ENCODE measurements at places on chromosomes 6 and 20. TPM values are rescaled to one million over a fixed set of nuclear protein-coding genes. Genes with fewer than 3 reads are reported as not detected.
A peak's percentile ranks its signal among the peaks of the same experiment; 100 is the strongest.

ADAM33 gene
- total RNA-seq = 3.6 TPM

DOK5 gene
- not detected for total RNA-seq

CASP8AP2 gene
- total RNA-seq = 17.8 TPM

MCCD1 gene
- not detected for total RNA-seq

CALHM6 gene
- total RNA-seq = 9.6 TPM

DNA sequence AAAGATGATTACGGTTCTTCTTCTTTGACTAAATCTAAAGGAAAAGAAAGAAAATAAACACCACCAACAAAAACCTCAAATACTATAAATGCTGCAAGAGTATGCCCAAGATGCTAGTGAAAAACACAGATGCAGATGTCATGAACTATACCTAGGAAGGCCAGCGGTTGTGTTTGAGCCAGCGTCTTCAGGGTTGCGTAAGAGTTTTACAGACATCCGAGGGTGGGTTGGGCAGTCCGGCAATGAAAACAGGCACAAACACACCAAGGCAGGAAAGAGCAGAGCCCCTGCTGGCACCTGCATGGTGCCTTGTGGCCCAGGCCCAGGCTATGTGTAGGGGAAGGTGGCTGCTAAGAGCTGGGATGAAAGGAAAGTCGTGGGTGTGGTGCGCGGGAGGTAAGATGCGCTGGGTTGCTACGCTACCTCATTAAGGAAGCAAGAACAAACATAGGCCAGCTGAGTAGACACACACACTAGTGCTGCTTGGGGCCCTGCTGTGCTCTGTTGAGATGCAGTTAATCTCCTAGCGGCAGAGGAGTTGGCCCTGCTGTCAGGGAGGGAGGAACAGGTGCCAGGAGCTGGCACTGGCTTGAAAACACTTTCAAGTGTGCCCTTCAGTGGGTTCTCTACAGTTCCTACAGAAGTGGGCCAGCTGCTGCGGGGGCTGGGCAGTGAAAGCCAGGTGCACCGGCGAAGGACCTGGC, 170.2 kb upstream of the PLN start:
- no peak for DNase-seq

DNA sequence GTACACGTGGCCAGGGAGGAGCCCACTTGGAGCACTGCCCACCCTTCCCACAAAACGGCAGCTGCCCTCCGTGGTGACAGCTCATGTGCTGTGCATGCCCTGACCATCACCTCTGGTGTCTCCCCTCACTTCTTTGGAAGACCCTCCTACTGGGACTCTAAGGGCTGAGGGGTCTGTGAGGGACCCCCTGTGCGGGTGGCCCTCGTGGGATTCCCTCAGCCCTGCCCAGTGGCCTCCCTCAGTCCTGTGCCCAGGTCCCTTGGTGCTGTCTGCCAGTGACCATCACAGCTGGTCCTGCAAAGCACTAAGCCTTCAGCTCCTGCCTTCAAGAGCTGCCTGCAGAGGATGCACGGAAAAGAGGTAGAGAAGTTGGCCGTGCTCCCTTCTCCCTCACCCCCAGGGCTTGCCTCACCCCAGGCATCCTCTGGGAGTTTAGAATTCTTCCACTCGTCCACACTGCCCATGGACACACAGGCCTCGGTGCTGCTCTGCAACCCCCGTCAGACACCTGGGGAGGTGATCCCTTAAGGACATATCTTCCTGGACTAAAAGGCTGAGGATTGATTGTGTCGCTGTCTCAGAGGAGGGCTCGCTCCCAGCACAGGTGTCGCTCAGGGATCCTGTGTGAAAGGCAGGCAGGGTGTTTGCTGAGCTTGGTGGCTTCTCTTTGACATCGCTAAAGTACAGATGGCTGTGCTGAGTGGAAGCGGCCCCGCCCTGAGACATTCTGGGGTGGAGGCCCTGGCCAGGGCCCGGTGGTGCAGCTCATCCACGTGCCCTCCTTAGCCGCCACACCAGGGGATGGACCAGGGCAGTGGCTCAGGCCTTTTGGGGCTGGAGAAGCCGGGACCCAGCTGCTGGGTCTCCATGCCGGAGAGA, 119.5 kb upstream of the FRMD1 start:
- no peak for DNase-seq

DNA sequence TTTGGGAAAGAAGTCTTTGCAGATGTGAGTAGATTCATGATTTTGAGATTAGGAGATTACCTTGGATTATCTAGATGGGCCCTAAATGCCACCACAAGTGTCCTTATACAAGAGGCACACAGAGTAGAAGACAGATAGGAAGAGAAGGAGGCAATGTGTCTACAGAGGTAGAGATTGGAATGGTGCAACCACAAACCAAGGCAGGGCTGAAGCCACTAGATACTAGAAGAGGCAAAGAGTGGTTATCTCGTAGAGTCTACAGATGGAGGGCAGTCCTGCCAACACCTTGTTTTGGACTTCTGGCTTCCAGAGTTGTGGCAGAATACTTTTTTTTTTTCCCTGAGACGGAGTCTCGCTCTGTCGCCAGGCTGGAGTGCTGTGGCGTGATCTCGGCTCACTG, 138.3 kb upstream of the AKIRIN2 start:
- DNase-seq = no peak

DNA sequence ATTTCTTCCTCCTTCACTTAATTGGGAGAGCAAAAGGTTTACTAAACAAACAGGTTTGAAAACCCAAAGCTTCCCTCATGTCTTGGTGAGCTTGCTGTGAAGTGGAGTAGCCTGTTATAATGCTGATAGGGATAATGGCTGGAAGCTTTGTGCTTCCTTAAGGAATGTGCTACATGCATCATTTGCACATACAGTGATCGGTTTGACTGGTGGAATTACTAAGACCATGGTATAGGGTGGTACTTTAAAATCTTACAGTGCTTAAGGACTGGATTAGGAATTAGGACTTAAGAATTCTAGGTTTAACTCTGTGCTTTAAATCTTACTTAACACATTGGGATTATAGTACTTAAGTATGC, 75.7 kb downstream of the ARID1B start:
- no peak for DNase-seq

- peak; percentile 42 for DNase-seq
Observed at GRCh38 chr6:27375613-27376079, 12.9 kb upstream of the ZNF391 start.

Data from RPMI7951 (cell line).